ENCODE measurements at places on chromosomes 2 and 18. TPM values are rescaled to one million over a fixed set of nuclear protein-coding genes. Genes with fewer than 3 reads are reported as not detected.

SERPINB12 gene
- not detected for total RNA-seq

DNA sequence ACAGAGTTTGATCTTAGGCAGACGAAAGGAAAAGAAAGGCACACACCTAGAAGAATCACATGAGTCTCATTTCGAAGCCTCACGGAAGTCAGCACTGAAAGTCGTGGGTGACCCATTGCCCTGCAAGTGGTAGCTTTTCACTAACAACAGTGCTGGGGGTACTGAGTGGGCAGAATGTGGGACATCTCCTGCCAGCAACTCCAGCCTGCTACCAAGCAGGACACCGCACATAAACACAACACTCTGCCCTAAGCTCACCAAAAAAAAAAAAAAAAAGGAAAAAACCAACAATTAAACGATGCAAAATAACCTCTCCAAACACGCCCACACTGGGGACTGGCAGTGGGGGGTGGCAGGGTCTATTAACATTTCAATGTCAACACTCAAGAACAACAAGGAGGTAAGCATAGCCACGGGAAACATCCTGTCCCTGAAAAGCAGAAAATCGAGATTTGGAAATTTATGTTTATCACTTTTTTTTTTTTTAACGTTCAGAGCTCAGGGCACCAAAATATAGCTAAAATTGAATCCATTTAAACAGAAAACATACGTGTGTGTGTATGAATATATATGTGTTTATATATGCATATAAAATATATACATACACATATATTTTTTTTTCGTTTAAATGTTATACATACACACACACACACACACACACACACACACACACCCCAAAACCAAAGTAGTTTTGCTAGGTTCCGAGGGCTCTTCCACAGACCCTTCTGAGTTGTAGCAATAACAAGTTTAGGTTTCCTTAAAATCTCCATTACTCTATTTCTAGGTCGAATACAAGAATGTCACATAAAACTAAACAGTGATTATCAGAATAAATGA is 2.2 kb downstream of the INO80D start:
- peak; percentile 46 for DNase-seq
- H3K4me3 ChIP-seq = peak overlapping the region; percentile 59
- H3K4me1 ChIP-seq = peaks cover 13% of the 10 kb centered on the region
- no peaks in the 10 kb centered on the region for H3K36me3 ChIP-seq

DNA sequence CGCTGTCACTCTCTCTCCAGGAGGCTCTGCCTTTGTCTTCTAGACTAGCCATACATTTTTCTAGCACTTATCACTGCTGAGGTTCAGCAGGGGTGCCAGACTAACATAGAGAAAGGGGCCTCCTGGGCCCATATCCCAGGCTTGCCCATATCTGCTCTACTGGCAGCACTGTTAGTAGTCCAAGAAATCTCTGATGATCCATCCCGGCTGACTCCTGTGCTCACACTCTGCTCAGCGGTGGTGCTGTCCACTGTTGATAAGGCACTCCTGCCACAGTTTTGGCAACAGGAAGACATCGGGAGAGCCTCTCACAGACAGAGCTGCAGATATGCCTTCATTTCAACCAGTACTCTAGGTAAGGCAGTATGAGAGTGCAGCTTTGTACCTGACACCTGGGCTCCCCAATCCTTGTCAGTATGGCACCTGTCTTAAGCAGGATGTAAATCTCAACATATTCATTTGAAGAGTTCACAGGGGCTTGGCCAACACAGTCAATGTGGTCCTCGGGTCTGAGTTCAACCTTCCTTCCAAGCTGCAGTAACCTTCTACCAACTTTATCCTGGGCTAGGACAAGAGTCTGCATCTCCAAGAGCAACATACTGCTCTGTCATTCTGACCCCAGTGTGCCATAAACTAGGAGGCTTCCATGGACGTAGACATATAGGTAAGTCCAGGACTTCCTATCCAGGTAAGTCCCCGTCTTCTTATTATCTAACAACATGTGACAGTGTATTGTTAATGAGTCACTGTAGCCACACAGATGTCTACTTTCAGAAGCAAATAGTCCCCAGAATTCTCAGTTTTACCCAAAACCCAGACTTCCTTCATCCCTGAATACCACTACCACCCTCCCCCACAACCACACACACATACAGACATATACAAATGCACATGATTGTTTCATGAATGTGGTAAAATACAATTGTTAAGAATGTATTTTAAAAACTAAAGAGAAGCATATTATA is 16.2 kb downstream of the KLF7 start:
- DNase-seq = no peak
- H3K36me3 ChIP-seq = no peaks in the 10 kb centered on the region
- H3K27me3 ChIP-seq = no peaks in the 10 kb centered on the region
- peaks cover 62% of the 10 kb centered on the region for H3K4me1 ChIP-seq
- peak overlapping the region; percentile 3 for H3K27ac ChIP-seq

GRCh38 chr2:155070489-155070888 is 372.0 kb downstream of the KCNJ3 start:
- DNase-seq = no peak
- H3K27me3 ChIP-seq = no peaks in the 10 kb centered on the region
- no peak overlapping the region for H3K4me3 ChIP-seq

DNA sequence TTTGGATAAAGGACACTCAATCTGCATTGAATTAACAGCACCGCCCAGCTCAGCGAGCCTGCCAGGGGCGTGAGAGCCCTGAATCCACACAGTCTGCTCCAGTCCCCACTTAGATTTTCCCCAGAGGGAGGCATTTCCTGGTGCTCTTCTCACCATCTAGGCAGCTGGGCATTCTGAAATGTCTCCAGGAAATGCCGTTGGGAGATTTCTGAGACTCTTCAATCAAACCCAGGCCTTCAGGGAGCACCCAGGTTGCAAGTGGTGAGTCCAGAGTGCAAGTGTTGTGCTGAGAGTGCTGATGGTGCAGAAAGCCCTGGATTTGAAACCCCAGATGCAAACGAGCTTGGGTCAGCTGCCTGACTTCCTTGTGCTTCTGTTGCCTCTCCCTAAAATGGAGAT is 23.4 kb upstream of the TMEM37 start:
- no peaks in the 10 kb centered on the region for H3K36me3 ChIP-seq
- peaks cover 5% of the 10 kb centered on the region for H3K4me1 ChIP-seq
- H3K4me3 ChIP-seq = no peak overlapping the region
- no peaks in the 10 kb centered on the region for H3K27me3 ChIP-seq

MAP3K19 gene
- 0.15 TPM for total RNA-seq

DNA sequence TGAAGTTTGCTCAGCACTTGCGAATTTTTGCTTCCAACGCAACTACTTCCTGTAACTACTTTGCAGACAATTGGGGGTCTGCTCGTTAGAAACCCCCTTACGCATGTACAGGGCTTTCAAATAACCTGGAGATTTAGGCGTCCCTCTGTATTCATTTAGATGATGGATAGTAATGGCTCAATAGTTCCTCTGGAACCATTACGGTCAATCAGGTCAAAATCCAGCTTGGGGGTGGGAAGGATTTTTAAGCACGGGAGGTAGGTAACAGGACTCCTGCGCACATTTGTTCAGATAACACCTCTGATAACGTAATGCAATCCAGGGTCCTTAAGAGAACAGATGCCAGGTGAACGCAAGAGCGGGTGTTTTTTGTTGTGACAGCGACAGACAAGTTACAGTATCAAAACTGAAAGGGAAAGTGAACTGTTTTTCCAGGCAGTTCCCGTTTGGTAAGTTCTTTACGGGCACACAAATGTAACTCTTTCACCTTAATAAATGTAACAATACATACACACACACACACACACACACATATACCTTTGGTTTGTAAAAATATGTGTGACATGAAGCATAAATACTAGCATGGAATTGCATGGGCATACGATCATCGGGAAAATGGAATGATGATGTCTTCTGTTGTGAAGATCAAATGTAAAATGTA is 3.8 kb upstream of the OSR1 start:
- H3K27me3 ChIP-seq = peaks cover 14% of the 10 kb centered on the region
- no peak overlapping the region for H3K27ac ChIP-seq
- DNase-seq = no peak
- H3K4me3 ChIP-seq = no peak overlapping the region

- no peaks in the 10 kb centered on the region for H3K36me3 ChIP-seq
- no peak overlapping the region for H3K4me3 ChIP-seq
- no peaks in the 10 kb centered on the region for H3K27me3 ChIP-seq
- peaks cover 6% of the 10 kb centered on the region for H3K4me1 ChIP-seq
Observed at GRCh38 chr2:188333751-188334524, 42.3 kb downstream of the GULP1 start.

IL36A gene
- not detected for total RNA-seq

- no peaks in the 10 kb centered on the region for H3K4me1 ChIP-seq
- DNase-seq = no peak
- H3K4me3 ChIP-seq = no peak overlapping the region
- H3K36me3 ChIP-seq = peaks cover 7% of the 10 kb centered on the region
Observed at GRCh38 chr18:62288665-62289008, 36.5 kb upstream of the TNFRSF11A start.

GRCh38 chr18:61551586-61551985 is 218.4 kb downstream of the CDH20 start:
- DNase-seq = peak; percentile 13
- H3K27me3 ChIP-seq = no peaks in the 10 kb centered on the region

TUBB8B gene
- total RNA-seq = not detected

DNA sequence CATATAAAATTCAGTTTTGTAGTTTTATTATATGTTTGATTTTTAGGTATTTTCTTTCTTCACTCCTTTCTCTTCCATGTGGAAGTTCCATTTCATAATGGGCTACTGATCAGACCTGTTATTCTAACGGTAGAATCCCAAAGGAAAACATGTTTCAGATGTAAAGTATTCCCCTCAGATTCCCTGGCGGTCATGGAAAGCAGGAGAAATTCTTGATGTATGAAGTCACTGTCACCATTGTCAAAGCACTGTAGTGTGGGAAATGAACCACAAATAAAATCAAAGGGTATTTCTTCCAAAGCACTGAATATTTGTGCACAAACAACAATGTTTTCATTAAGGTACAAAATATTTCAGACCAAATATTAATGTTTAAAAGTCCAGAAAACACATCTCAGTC is 237.3 kb upstream of the KLHL14 start:
- H3K4me3 ChIP-seq = no peak overlapping the region
- H3K27ac ChIP-seq = no peak overlapping the region
- no peaks in the 10 kb centered on the region for H3K4me1 ChIP-seq
- no peak for DNase-seq

- DNase-seq = no peak
- H3K27me3 ChIP-seq = no peaks in the 10 kb centered on the region
- H3K4me1 ChIP-seq = peaks cover 5% of the 10 kb centered on the region
- no peaks in the 10 kb centered on the region for H3K36me3 ChIP-seq
- no peak overlapping the region for H3K27ac ChIP-seq
Observed at GRCh38 chr2:96113367-96113677, 3.0 kb downstream of the ADRA2B start.

MAPK4 gene
- total RNA-seq = 11.9 TPM

CYS1 gene
- total RNA-seq = 1.6 TPM

DNA sequence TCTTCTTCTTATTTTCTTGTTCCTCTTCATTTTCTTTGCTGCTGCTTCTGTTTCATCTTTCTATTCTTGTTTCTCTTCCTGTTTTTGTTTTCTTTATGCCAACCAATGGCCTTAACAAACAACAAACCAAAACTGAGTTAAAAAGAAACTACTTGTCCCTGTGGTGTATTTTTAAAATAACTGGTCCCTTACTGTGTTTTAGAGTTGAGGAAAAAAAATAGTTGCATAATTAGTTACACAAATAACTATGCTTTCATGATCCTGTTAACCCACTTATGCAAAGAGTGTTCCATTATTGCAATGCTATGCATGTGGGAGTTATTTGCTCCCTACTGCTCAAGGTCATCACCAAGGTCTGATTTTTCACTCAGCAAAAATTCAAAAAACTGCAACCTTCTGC is 39.5 kb upstream of the IMP4 start:
- H3K27me3 ChIP-seq = no peaks in the 10 kb centered on the region
- H3K4me3 ChIP-seq = no peak overlapping the region
- no peaks in the 10 kb centered on the region for H3K4me1 ChIP-seq
- DNase-seq = no peak
- no peak overlapping the region for H3K27ac ChIP-seq
- no peaks in the 10 kb centered on the region for H3K36me3 ChIP-seq

CROCC2 gene
- total RNA-seq = not detected

DNA sequence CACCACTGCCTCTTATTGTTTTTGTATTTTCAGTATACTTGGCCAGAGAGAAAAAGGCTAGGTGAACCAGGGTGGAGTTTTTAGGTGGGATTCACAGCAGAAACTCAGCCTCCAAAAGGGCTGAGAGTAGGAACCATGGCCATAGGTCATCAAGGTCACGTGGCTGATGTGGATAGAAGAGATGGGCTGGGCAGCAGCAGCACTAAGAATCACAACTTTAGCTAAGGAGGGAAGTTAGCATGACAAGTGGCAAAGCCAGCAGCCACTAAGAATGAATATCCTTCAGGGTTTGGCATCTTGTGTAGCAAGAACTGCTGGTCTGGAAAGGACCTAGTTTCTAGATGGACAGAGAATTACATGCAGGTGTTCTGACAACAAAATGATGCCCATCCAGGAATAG is 43.2 kb upstream of the SKA1 start:
- no peaks in the 10 kb centered on the region for H3K27me3 ChIP-seq
- no peaks in the 10 kb centered on the region for H3K36me3 ChIP-seq
- no peaks in the 10 kb centered on the region for H3K4me1 ChIP-seq
- H3K4me3 ChIP-seq = no peak overlapping the region
- peak; percentile 60 for DNase-seq
- no peak overlapping the region for H3K27ac ChIP-seq

- H3K36me3 ChIP-seq = no peaks in the 10 kb centered on the region
- H3K4me1 ChIP-seq = peaks cover 13% of the 10 kb centered on the region
- peak; percentile 79 for DNase-seq
- H3K27me3 ChIP-seq = no peaks in the 10 kb centered on the region
- H3K27ac ChIP-seq = peak within 1 kb of the TSS; percentile 91
Observed at GRCh38 chr18:76822506-76823160, at the start of gene ZNF236. ZNF236 (plus strand) TSS chr18:76822557; CDS start chr18:76822608, 51 bp downstream.

POTEF gene
- total RNA-seq = not detected

DNA sequence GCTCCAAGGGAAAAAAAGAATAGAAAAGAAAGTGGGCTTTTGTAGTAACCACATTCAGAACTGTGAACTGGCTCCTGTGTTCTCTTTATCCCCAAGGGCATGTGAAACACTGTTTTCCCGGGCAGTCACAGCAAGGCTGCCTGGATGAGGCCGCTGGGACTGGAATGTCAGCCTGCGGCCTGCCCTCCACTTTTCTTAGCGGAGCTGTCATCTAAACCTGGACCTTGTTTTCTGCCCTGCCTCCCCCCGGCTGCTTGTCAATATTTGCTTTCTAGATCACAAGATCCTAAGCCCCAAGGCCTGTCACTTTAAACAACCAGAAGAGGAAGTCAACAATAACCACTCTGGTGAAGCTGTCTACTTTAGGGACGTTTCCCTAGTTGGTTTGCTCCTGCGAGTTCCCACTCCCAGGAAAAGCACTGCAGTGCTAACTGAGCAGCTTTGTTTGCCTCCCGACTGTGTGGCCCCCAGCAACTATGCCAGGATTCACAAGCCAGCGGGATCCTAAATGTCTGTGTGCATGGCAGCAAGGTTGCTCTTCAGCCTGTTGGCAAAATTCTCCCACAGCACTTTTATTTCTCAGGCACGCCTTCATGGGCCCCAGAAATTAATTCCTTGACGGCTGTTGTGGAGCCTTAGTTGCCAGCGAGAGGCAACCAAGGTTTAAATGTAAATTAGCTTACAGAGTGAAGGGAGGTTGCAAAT is 30.6 kb downstream of the SOWAHC start:
- no peaks in the 10 kb centered on the region for H3K27me3 ChIP-seq
- peaks cover 23% of the 10 kb centered on the region for H3K4me1 ChIP-seq
- no peaks in the 10 kb centered on the region for H3K36me3 ChIP-seq
- peak; percentile 17 for DNase-seq
